NCI-H748 treated with DMSO at 0.1 percent for 48 hours (cell line): ENCODE measurements at places on chromosomes 16 and 17.

GRCh38 chr16:81821436-81822128, 42.5 kb downstream of the PLCG2 start:
- DNase-seq: no peak

DNA sequence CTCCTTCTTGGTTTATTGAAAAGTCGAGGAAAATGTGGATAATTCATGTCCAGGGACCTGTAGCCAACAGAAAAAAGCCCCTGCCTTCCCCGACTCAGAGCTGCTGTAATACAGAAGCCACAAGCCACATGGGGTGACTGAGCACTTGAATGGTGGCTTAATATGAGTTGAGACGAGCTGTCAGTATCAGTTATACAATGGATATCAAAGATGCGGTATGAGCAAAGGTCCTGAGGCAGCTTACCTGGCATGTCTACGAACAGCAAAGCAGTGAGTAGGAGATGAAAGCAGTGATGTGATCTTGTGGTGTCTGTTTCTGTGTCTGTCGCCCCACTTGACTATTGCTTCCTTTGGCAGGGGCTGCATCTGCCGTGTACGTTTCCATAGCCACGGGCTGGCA, 12.2 kb upstream of the RMI2 start:
- no peak for DNase-seq

DNA sequence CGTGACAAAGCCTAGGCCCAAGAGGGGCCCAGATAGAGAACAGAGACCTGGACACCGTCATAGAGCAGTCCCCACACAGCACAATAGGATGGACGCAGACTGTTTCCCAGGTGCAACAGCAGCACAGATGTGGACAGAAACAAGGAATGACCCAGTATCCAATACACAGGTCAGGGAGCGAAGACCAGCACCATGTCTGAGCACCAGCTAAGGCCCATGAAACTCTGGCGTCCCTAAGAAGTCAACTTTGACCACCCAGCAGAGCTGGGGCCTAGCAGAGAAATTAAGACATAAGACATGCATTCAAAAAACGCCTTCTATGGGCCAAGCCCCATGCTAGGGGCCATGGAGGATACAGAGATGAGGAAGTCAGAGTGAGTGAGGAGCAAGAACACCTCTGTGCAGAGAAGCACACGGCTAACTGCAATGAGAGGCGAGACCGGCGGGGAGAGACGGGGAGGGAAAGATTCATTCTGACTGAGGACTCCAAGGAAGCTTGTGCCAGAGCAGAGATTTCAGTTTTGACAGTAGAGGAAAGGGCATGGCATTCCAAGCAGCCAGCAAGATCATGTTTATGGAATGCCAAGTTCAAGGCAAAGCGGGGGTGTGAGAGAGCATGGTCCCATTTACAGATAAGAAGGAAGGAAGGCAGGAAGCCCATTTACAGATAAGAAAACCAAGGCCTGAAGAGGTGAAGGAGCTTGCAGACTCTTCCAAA, 50.8 kb downstream of the PITPNM3 start:
- DNase-seq: no peak

DNA sequence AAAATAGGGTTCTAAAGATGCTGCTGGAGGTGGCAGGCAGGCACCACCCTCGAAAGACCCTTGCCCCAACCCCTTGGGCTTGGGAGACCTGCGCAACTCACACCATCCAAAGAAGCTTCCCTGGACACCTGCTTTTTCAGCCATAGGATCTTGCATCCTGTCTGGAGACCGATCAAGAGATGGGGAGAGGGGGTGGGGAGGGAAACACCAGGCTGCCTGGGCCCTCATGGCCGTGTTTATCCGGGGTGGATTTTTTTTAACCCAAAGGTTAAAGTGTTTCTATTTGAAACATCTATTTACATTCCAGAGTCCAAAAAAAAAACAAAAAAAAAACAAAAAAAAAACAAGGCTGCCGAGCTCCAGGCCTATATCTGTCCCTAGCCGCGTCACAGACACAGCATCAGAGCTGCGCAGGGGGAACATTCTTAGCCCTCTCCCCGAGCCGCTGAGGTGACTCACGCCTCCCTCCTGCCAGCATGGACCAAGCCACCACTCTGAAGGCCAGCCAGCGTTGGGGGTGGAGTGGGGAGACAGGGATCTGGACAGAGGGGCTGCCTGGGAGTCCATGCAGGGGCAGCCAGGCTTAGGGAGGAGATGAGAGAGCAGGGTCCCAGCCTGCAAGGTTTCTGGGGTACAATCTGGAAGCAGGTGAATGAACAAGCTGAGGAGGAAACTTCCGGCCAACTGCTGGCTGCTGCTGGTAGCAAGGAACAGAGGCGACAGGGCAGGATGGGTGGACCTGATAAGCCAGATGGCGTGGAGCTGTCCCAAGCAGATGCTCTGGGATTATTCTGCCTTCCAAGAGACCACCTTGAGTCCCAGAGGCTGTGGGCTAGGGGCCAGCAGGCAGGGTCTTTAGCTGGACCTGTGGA, 14.8 kb downstream of the HDAC5 start:
- no peak for DNase-seq

- no peak for DNase-seq
Measured at GRCh38 chr16:85240982-85241924, 129.0 kb upstream of the CIBAR2 start.

- DNase-seq: no peak
Measured at GRCh38 chr17:1043601-1044251, 46.8 kb downstream of the TIMM22 start.

DNA sequence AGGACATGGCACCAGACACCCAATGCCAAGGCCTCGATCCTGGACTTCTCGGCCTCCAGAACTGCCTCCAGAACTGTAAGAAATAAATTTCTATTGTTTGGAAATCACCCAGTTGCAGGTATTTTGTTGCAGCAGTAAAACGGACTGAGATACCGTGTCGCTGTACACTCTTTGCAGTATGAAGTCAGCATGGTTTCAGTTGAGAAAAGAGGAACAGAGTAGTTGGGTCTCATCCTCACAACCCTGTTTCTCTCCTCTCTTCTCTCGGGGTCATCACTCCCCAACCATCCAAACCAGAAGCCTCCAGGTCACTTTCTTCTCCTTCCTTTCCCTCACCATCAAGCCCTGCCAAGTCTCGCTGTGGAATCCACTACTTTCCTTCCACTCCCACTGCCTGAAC, 77.8 kb downstream of the ADCY9 start:
- DNase-seq: no peak

DNA sequence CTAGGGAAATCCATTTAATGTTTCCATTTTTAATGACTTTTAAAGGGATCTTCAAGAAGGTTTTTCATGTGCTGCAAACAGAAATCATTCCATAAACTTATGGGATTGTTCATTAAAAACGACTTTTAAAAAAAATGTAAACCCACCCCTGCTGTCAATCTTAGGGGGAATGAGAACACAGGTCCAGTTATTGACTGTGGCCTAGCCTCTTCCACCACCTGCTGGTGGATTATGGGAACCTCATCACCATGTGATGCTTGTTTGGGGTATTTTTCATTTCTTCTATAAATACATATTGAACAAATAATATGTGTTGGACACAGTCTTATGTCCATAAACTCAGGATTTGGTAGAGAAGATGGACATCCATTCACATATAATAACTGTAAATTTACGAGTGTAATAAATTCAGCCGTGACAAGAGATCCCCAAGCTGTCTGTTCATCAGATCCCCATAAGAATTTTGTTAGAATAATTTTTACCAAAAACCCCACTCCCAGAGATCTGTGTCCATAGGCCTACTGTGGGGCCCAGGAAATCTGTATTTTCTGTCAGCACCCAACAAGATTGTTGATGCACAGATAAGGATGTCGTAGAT, 42.0 kb upstream of the TMC5 start:
- peak; percentile 21 for DNase-seq

GRCh38 chr17:4893721-4894560, 5.4 kb upstream of the C17orf107 start:
- no peak for DNase-seq

DNA sequence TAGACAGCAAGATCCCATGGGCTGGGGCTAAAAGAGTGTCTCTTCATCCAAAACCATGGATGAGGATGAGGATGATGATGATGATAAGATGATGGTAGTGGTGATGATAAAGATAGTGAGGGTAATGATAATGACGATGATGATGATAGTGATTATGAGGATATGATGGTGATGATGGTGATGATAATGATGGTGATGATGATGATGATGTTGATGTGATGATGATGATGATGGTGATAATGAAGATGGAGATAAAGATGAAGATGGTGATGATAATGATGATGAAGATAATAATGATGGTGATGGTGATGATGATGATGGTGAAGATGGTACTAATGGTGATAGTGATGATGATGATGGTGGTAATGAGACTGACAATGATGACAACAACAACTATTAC, 299.5 kb downstream of the NPIPA8 start:
- no peak for DNase-seq

- no peak for DNase-seq
Measured at GRCh38 chr17:65787503-65787902, 226.1 kb upstream of the AXIN2 start.
